ENCODE measurements at places on chromosomes 7 and 10.

DNA sequence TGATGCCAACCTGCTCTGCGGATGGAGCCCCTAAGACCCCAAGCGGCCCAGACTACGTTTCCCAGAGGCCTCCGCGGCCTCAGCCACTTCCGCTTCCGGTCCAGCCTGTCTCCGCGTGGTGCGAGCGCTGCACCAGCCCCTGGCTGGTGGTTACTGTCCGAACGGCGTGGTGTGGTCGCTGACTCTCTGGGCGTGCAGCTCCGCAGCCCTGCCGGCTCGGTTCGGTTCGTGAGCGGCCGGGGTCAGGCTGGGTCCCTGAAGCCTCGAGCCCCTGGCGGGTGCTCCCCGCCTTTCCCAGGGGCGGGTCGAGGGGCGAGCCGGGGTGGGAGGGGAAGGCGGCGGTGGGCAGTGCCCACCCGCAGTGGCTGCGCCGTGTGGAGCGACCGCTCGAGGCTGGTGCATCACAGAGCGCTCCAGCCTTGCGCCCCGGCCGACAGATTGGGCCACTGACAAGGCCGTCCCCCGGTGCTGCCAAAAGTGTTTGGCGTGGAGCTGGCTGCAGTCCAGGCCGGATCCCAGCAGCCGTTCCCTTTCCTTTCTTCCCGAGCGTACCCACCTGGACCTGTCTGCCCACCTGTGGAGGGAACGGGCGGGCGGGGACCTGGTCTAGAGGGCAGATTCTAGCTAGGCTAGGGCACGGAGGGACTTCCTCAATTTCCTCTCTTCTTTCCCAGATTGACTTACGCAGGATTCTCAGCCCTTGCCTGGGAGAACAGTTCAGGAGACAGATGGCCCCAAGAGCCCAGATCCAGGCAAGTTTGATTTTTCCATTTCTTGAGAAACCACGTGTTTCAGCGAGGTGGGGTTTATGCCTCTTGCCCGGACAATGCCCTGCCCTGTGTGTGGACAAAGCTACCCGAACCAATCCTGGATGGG lies at the start of gene ZNF485:
Gene ZNF485 (plus strand): TSS at position 116 of the 876 bp plus-strand sequence. CDS start 613 bp downstream, at position 729.
- no peak for DNase-seq

DNA sequence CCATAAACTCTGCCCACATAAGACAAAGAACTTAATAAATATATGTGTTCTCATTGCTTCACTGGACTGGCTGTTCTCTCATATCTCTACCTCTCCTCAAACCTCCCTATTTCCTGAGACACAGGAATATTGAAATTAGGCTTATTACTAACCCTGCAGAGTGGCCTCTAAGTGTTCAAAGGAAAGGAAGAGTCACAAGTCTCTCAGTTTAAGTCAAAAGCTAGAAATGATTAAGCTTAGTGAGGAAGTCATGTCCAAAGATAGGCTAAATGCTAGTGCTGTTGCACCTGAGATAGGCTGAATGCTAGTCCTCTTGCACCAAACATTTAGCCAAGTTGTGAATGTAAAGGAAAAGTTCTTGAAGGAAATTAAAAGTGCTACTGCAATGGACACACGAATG lies 41.1 kb downstream of the GNAI1 start:
- DNase-seq, result no peak

- no peak for DNase-seq
These were observed 435.3 kb upstream of the IGFBP3 start for GRCh38 chr7:46356371-46356770.

GRCh38 chr7:64904008-64904407 lies 935 bp downstream of the ZNF273 start:
- DNase-seq, result no peak

GRCh38 chr7:104137511-104137910 lies 70.3 kb downstream of the ORC5 start:
- DNase-seq, result no peak

DNA sequence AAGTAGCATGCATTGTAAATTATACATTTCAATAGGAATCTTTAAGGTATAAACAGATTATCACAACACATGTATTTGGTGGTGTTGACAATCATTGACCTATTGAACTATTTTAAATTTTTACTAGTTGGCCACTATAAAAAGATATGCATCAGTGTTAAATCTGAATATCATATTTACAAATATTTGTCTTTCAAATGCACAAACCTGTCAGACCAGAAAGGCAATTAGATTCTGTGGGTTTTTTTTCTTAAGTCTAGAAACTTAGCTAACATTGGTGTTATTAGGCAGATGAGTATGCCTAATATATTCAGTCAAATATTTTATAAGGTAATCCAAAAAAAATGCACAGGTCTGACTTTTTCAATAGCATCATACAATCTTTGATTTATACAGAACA lies 241.4 kb upstream of the DGKB start:
- no peak for DNase-seq

- DNase-seq, result no peak
These were observed 27.1 kb upstream of the PTPRN2 start for GRCh38 chr7:158614700-158615099.

GRCh38 chr10:129716211-129716681 lies 247.8 kb downstream of the EBF3 start:
- no peak for DNase-seq

- no peak for DNase-seq
These were observed 439 bp downstream of the IQUB start for GRCh38 chr7:123533929-123534382.

DNA sequence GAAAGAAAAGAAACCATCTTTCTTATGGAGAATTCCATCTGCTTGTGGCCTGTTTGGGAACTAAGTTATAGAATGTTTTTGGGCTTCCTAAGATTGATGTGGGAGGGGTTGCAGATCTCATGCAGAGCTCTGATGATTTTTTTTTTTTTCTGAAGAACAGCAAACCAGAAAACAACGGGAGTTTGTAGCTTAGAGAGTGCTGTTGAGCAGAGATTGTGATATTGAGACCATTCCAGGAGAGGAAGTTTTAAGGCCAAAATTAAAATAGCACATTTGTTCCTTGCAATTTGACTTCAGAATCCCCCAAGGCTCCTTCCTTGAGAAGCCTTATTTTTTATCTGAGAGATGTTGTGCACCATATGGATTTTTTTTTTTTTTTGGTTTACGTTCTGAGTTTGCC lies 159.5 kb upstream of the NRP1 start:
- peak; percentile 72 for DNase-seq

DNA sequence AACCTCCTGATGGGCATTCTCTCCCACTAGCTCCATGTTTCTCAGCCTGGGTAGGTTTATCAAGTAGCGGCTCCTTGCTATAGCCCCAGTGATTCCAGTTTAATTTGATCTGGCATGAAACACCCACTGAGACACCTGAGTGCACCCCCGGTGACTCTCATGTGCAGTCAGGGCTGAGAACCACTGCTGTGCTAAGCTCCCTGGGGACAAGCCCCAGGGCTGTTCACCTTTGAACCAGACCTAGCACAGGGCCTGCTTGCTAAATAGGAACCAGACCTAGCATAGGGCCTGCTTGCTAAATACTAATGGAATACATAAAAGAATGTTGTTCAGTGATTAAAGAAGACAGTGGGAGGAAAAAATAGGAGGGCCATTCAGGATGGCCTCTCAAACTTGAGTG lies 167.6 kb downstream of the JAZF1 start:
- DNase-seq, result no peak

DNA sequence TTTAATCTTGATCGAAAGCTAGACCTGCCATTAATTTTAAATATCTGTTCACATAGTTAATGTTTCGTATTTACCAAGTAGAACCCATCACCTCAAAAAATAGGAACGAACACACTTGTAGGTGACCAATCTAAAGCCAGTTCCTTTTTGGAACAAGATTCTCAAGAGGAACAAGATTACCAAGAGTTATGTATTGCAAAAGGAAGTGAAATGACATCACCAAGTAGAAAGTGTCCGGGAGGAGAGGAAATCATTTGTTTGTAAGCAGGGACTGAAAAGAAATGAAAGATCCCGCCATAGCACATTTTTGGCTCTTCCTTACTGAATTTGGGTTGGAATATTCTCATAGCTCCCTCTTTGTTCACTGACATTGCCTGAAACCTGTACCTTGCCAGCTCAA lies 1200.5 kb downstream of the SORCS1 start:
- DNase-seq, result no peak

All from forelimb muscle (tissue), 1 donor.